NCI-H446 (cell line): ENCODE measurements at places on chromosomes 6 and 20.

DNA sequence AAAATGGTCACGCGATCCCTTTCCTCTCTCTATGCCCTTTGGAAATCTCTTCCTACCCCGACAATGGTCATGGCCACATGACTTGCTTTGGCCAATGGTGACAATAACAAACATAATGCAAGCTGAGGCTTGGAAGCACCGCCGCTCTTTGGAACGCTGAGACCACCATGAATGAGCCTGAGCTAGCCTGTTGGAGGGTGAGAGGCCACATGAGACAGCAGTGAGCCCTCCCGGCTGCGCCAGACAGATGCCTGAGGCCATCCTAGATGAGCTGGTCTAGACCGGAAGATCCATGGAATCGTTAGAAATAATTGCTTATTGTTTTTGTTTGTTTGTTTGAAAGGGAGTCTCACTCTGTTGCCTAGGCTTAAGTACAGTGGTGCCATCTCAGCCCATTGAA, 64.2 kb downstream of the STK35 start:
- no peak for DNase-seq

DNA sequence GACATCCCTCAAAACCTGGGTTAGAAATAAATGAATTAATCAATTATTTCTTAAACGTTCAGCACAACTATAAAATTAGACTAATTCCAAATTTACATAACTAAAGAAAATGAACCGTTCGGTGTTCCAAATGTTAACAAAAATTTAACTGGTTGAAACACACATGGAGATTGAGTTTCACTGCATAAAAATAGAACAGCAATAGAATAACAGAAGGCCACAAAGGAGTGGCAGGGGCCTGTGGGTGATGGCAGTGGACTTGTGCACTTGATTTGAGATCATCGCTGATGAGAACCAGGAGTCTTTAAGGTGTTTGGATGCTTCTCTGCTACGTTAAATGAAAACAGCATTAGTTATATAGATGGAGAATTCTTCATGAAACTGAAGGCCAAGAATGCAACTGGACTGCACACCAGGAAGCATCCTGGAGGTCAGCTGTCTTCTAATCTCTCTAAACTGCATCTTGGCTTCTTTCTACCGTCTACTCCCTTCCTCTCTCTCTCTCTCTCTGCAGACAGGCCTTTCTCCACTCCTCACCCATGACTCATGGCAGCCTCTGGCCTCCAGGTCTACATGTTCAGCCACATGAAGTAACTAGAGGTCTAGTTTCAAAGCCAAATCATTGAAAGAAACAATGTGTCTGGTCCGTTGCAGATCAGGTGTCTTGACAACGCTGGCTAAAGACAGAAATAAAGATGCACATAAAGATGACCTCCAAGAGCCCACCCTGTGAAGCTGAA, 111.3 kb downstream of the SIM1 start:
- DNase-seq, result no peak

DNA sequence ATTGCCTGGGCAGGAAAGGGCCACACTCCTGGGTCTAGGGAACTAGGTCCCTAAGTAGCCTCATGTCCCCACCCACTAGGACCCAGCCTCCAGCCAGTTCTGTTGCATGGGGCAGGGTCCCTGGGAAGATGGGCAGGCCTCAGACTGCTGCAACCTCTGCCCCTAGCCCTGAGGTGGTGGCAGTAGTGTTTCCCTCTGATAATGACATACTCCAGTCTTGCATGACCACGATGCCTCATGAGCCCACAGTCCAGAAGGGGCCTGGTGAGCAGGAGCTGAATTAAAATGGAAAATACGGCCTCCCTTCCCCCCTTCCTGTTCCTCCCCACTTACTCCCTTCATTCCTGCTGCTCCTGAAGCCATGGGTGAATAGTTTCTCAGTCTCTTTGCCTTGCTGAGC, 36.0 kb upstream of the SCRT2 start:
- no peak for DNase-seq

DNA sequence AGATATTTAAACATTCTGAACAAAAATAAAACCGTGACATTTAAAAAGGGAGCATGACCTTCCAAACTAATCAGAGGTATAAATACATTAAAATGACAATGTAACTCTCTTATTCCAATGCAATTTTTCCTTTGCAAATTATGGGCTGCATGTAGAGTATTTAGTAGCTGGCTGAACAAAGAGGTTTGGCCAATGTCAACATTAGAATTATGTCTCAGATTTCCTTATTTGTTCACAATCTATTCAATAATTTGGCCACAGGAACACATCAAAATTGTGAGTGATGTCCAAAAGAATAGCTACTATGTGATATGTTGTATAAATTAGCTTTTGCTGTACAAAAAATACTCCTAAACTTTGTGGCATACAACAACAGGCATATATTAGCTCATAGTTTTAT, 580.0 kb upstream of the MARCKS start:
- no peak for DNase-seq

DNA sequence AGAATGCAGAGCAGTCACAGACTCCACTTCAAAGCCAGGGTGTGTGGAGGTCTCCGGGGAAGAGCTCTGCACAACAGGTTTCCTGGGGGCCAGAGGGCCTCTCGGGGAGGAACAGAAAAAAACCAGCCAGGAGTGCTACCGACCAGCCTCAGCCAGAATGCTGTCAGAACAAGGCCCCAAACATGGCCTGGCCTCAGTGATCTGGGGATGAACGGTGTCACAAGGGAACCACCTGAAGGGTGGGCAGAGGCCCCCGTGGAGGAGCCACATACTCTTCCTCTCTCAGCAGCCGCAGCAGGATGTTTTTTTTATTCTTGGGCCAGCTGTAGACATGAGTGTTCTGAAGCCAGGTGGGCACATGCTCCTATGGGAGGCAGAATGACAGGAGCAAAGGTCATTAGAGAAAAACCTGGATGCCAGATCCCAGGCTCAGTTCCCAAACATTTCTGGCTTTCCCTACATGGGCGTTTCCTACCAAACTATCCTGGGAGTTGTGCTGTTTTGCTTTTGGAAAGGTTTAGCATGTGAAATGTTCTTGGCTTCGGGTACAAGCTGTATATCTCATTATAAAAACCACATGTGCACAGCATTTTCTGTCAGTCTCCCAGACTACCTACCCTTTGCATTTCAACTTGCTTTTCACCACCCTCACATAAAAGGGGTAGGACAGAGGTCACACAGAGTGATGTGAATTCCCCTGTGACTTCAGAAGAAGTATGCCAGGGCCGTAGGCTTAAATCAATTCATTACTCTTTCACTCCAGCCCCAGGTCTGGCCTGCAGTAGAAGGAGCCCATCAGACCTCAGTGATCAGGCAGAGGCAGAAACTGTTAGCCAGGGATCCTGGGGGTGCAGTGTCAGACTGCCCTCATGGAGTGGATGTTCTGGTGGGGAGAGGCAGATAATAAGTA, 46.2 kb downstream of the TRAF3IP2 start:
- DNase-seq, result no peak

DNA sequence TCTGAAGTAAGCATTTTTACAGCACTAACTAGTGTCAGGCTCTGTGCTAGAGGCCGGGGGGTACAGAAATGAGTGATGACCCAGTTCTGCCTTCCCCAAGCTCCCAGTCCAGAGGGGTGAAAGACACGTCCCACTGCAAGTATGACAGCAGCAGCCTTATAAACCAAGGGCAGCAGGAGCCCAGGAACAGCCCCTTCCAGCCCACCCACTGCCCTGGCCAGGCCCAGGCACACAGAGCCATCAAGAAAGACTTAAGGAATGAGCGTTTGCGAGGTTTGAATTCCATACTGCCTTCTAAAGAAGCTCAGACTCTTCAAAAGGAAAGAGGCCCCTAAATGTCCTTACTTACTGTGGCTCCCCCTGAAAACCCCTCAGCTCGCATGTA, 10.0 kb downstream of the TRERF1 start:
- DNase-seq, result no peak

DNA sequence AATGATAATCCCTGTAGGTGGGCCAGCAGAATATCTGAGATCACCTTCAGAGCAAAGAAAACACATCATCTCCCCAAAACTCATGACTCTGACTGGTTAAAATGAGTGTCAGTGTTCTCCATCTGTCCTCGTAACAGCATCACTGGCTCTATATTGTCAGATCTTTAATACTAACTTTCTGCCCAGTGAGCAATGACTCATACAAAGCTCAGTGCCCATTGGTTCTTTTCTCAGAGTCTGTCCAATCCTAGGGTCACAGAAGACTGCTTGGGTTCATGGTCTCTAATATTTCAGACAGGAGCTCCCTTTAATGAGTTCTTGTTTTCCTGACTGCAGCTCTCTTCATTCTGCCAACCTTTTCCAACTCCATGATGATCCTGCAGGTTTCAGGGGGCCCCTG, 36.4 kb downstream of the HLA-DPB1 start:
- peak; percentile 43 for DNase-seq

GRCh38 chr20:35290186-35290886, 1.9 kb downstream of the FAM83C start:
- DNase-seq, result no peak

- DNase-seq, result no peak
Observed at GRCh38 chr6:47428746-47429664, 48.6 kb upstream of the CD2AP start.

DNA sequence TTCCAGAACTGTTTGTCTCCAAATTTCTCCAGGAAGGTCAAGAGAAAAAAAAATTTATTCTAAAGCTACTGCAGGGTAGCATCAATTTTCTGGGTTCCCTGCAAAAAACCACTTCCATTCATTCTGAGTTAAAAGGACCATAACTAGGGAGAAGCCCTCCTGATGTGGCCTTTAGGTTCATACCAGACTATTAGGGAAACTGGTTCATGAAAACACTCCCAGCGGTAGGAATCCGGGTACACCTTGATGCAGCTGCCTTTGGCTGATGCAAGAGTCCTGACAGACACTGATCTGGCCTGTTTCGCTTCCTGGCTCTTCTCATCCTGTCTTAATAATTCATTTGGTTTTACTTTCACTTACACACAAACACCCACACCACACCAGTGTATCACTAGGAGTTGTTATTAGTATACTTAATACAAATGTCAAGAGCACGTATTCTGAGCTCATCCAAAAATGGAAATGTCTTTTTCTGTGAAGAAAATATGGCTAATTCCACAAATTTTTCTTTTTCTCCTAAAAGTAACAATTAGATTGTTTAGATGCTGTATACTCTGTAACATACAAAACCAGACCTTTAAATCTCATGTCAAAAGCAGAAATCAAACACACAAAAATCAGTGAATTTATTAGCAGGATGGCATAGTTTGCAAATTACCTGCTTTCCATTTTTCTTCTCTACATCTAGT, 38.4 kb upstream of the ARHGAP18 start:
- no peak for DNase-seq

GRCh38 chr6:140602431-140603248, 1228.2 kb upstream of the CITED2 start:
- DNase-seq, result no peak

- DNase-seq, result no peak
Observed at GRCh38 chr20:43536817-43537440, 21.9 kb upstream of the SGK2 start.

GRCh38 chr20:52251136-52251700, 59.6 kb upstream of the ZFP64 start:
- no peak for DNase-seq
